ENCODE measurements at places on chromosomes 4 and X.

- DNase-seq: no peak
These were observed 9.7 kb upstream of the TMEM165 start for GRCh38 chr4:55386073-55386472.

DNA sequence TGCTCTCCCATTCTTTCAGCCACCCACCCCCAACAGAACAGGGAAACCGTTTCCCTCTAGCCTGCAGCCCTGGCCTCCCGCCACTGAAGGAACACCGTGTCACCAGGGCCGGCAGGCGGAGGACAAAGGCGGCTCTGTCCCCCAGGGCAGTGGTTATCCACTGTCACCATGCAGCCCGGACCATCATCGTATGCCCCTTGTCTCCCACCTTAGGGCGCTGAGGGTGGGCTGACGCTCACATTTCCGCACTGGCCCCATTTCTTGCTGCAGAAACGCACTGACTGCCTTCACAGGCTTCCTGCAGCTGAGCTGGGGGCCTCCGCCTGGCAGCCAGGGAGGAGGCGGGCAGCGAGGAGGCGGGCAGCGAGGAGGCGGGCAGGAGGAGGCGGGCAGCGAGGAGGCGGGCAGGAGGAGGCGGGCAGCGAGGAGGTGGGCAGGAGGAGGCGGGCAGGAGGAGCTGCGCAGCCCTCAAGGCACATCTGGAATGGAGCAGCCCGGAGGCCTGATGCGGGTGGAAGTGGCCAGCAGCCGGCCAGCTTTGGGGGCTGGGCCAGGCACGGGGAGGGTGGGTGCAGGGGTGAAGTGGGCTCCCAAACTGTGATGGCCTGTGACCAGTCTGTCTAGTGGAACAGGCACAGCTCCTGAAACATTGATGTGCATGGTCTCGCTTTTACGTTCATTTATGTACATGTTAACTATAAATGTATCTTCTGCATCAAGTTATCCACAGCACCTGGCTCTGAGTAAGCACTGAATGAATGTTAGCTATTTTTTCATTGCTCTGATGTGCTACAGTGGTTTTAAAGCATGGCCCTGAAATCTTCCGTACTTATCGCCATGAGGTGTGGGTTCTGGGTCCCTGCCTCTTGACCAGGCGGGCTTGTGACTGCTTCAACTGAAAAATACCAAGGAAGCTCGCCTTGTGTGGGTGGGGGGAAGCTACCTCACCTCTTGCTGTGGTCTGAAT, 20.6 kb upstream of the KIAA0232 start:
- no peak for DNase-seq

- no peak for DNase-seq
These were observed 15.8 kb upstream of the SRD5A3 start for GRCh38 chr4:55330241-55330640.

GRCh38 chr4:164378361-164378760, 375.6 kb upstream of the SMIM31 start:
- DNase-seq: no peak

GRCh38 chrX:135649029-135649428, 64.4 kb upstream of the CT45A1 start:
- DNase-seq: no peak

DNA sequence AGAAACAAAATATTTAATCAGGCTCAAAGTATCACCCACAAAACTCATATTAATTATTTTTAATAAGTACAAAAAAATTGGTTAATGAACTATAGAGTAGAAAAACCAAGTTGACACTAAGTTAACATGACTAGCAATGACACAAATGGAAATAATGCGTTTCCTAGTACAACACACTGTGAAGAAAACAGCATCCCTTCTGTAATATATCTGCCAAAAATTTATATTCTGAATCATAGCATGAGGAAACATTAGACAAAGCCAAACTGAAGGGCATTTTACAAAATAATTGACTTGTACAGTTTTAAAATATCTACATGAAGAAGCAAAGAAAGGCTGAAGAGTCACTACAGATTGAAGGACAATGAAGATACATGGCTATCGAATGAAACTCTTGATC, 477.6 kb upstream of the INTU start:
- DNase-seq: no peak

DNA sequence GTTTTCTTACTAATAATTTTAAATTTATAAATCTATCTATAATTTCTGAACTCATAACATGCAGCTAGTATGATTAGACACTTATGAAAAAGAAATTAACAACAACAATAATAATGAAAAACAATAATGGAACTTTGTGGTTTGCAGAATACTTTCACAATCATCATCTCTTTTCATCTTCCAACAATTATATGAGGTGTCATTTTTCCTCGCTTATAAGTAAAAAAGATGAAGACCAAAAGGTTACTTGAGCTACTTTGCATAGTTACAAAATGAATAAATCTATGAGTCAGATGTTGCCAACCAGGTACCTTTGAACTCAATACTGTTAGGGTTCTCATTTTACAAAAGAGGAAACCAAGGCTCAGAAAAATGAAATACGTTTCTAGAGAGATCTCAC, 98.5 kb upstream of the ELOVL6 start:
- DNase-seq: no peak

- no peak for DNase-seq
These were observed 15.9 kb downstream of the CTAG1A start for GRCh38 chrX:154600759-154601374.

DNA sequence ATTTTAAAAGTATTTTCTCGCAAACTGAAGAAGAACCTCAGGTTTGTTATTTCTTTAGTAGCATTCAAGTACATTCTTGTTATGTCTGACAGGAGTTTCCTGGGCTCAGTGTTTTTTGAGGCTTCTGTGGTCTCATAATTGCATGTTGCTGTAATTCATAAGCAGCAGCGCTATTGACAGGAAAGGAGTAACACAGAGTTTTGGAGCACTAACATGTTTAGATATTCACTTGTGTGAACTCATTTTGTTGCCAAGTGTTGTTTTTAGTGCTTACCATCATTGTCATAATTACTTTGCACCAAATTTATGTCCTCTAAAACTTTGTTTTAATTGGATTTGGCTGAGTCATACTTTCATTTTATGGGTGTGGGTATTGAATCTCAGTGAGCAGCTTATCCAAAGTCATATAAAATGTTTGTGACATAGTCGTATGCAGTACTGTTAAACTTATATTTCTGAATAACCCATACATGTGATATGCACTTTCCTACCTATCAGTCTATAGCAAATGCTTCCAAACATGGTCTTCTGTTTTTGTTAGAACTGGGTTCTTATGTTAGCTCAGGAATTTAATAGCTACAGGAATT, 358.7 kb upstream of the CTSO start:
- no peak for DNase-seq

- DNase-seq: no peak
These were observed 91.5 kb upstream of the SCOC start for GRCh38 chr4:140281828-140282552.

DNA sequence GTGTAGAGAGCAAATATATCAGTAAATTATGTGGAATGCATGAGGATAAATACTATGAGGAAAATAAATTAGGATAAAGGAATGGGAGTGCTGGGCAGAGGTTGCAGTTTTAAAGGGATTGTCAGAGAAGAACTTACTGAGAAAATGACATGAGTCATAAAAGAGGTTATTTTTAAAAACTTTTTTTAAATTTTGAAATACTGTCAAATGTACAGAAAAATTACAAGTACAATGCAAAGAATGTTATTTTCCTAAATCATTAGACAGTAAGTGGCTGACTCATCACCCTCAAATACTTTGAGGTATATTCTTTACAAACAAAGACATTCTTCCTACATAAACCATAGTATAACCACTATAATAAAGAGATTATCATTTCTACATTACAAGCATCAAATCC, 29.8 kb upstream of the H2AZ1 start:
- no peak for DNase-seq

DNA sequence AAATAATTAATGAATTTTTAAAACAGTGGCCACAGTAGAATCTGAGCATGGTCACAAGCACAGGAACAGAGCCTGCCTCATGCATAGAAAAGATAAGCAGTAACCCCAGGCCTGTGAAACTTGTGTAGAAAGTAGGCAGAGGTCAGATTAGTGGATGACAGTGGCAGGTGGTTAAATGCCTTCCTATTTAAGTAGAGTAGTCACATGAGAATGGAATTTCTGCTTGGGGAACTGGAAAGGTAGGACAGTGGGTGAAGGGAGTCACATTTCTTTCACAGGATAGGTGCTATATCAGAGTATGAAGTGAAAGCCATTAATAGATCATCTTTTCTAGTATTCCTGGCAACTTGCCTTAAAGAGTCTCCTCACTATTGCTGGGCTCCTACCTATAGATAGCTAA, 34.9 kb upstream of the ASB12 start:
- DNase-seq: no peak

DNA sequence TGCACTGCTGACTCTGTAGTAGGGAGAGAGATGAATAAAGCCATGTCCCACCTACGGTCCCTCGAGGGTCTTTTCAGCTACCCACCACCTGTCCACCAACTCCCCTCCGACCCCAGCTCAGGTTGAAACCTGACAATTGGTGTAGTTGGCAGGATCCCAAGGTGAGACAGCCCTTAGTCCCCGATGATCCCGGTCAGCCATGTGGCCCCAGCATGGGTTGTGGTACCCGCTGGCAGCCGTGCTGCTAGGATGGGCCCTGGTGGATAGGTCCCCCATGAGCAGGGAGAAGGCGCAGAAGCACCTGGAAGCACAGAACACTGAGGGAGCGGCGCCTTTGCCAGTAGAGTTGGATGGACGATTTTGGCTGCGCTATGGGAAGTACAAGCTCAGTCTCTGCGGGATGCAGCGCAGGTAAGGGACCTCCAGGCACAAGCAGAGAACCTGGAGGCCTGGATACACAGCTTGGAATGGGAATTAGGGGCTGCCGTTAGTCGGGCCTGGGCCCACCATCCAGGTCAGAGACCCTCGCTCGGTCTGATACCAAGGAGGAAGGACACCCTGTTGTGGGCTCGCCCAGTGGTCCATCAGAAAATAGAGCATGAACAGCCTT, 694.6 kb upstream of the AGA start:
- no peak for DNase-seq

GRCh38 chr4:160877087-160877790, 1286.6 kb downstream of the FSTL5 start:
- no peak for DNase-seq

- DNase-seq: no peak
These were observed 277.2 kb downstream of the HS3ST1 start for GRCh38 chr4:11151500-11151899.

DNA sequence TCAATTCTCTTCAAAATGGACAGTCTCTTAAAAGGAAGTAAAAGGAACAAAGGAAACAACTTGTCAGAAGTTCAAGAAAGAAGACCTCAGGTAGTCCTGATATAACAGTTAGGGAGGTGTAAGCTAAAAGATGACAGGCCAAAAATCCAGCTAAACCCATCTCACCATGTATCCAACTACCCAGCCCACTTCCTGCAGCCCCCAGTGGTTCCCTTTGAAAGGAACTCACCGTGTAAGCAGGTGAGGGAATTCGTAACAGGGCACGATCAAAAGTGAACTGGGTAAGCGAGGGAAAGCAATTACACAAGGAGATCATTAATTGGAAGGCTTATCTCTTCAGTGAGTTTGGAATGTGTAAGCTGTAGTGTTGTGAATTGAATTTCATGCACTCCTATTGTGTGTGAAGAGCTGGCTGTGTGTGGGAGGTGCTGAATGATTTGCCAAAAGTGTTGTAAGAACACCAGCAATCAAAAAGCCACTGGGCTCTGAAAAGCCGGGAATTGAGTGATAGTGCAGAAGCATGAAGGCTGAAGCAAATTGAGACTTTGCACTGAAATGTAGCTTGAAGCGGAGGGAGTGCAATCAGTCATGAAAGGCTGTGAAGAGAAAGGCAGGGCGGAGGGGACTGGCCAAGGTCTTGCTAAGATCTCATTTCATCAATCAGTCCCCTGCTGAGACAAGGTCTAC, 914.2 kb upstream of the LCORL start:
- no peak for DNase-seq

- no peak for DNase-seq
These were observed 79.1 kb downstream of the ZFX start for GRCh38 chrX:24228596-24228995.

GRCh38 chrX:85627363-85627762, 247.9 kb upstream of the POF1B start:
- no peak for DNase-seq

DNA sequence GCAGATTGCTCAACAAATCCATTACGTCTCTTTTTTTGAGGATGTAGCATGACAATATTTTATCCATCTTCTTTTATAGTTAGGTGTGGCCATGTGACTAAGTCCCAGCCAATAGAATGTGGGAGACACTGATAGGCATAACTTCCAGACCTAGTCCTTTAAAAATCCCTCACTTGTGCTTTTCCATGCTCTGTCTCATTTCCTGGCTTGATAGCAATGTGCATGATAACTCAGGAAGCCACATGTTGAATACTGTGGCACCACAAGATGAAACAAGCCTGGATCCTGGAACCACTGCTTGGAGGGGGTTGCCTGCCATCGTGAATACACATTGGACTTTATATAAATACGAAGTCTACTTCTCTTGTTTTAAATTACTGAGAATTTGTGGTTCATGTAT, 184.0 kb upstream of the NEIL3 start:
- no peak for DNase-seq

DNA sequence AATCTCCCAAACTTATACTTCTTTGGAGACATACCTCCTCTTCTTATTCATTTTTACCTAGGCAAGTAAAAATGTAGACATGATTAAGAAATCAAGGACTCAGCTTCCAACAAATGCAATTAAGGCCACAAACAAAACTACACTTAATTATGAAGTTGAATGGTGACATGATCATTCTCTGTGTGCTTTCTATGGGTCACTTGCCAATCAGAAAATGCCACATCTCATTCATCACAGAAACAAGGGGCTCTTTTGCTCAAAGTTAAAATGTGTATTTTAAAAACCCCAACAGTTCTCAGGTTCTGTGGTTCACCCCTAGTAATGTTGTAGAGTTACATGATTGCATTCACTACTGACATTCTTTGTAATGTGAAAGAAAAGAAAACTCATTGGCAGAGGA, 273.5 kb downstream of the DCHS2 start:
- no peak for DNase-seq

DNA sequence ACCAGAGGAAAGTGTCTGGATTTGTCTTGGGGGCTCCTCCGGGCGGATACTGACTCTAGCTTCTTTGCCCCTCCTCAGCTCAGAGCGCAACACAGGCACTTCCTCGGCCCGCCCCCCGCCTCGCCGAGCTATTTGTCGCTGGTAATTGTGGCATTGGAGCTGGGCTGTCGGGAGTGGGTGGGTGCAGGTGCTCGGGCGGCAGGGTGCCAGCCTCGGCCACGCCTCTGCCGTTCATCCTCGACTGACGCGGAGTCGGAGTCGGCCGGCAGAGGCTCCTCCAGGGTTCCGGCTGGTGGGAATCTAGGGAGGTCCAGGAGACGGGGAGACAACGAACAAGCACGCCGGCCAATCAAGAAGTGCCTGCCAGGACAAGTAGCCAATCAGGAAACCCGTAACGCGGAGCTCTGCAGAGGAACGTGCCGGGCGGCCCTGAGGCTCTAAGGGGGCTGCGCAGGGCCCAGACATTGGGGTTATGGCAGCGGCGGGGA, 3.9 kb upstream of the SYN1 start:
- DNase-seq: no peak
